ENCODE measurements at places on chromosomes 1 and 21. TPM values are rescaled to one million over a fixed set of nuclear protein-coding genes. Genes with fewer than 3 reads are reported as not detected.

Gene MCOLN3
- total RNA-seq, result not detected

Gene FCRLB
- 3.1 TPM for total RNA-seq

Gene TMEM269
- 0.47 TPM for total RNA-seq

Gene APCS
- not detected for total RNA-seq

Gene PEAR1
- 0.31 TPM for total RNA-seq

Gene DIRAS3
- total RNA-seq, result 0.94 TPM

Gene HSF2BP
- 3.9 TPM for total RNA-seq

Gene VPS13D
- total RNA-seq, result 42.0 TPM

Gene PPM1J
- 4.4 TPM for total RNA-seq

DNA sequence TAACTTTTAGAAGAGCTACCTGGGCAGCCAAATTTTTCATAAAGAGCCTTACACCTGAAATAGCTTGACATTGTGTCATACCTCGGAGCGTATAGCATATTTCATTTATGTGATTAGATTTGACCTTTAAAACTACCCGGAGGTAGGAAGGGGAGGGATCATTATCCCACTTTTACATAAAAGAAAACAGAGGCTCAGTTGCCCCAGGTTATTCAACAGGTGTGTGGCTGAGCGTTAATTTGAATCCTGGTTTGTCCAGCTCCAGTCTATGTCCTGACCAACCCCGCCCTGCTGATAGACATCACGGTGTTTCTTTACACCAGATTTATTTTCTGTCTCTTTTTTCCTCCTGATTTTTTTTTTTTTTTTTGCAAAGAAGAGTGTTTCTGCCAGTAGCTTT lies 39.7 kb downstream of the PBX1 start:
- no peak for DNase-seq

- no peak for DNase-seq
Measured at GRCh38 chr21:35510294-35510693, 461.2 kb upstream of the RUNX1 start.

DNA sequence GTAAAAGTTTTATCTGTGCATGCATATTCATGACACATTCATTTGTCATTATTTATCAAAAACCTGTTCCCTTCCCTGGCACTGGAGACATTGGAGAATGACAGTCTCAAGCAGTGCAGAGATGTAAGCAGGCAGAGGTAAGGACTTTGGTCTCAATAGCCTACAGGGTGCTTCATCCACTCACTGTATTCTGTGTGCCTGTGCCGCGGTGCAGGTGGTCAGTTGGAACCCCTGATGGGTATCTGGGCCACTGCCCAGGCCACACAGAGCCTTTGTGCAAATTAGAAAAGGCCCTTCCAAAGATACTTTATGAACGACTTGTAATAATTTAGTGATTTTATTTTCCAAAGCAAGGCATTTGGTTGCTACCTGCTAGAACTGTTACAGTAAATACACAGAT lies 44.0 kb downstream of the CDC42 start:
- no peak for DNase-seq

GRCh38 chr1:91924146-91924545 lies 25.1 kb upstream of the BRDT start:
- no peak for DNase-seq

GRCh38 chr1:55427606-55428005 lies 212.4 kb upstream of the USP24 start:
- no peak for DNase-seq

- no peak for DNase-seq
Measured at GRCh38 chr1:21508580-21509350, 458 bp upstream of the ALPL start.

GRCh38 chr1:91637539-91637994 lies 136.9 kb downstream of the CDC7 start:
- DNase-seq, result no peak

- DNase-seq, result no peak
Measured at GRCh38 chr1:180234369-180235076, 4.5 kb downstream of the LHX4 start.

DNA sequence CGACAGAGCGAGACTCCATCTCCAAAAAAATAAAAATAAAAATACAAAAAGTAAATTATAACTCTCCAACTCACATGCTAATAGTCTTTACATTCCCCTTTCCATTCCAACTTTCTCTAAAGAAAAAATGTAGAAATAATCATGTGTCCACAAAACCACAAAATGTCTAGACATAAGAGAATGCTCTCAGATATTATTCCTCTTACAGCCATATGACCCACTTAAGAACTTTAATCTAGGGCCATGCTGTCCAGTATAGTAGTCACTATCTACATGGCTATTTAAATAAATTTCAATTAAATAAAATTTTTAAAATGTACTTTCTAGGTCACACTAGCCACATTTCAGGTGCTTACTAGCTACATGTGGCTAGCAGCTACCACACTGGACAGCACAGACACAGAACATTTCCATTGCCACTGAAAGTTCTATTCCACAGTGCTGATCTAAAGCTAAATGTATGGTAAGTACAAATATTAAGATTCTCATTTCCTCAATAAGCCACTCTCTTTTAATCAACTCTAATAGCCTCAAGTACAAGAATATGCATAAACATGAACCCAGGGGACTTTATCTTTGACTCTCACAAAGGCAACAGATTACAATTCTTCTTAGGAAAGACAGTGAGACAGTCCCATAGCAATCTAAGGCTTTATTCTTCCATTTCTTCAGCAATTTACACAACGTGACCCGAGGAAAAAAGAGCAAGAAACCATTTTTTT lies 138.6 kb downstream of the RERE start:
- no peak for DNase-seq

DNA sequence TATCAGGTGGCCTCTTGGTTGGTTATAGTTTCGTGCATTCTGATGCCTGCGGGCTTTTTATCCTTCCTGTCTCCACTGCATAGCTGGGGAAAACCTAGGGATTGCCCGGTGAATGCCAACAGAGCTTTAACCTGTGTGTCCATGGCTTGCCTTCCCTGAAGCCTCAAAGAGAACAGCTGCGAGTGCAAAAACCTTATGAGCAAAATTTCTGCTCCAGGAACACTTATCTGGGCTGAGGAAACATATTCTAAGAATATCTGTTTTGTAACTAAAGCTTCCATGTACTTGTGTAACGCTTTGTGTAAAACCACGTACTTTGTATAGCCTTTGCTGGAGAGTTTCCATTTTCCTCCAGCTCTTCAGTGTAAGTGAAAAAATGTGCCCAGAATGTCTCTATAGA lies 7.2 kb downstream of the CNST start:
- no peak for DNase-seq

GRCh38 chr1:60234776-60235175 lies 161.2 kb upstream of the C1orf87 start:
- DNase-seq, result no peak
